ENCODE measurements at places on chromosomes 2 and 18.

DNA sequence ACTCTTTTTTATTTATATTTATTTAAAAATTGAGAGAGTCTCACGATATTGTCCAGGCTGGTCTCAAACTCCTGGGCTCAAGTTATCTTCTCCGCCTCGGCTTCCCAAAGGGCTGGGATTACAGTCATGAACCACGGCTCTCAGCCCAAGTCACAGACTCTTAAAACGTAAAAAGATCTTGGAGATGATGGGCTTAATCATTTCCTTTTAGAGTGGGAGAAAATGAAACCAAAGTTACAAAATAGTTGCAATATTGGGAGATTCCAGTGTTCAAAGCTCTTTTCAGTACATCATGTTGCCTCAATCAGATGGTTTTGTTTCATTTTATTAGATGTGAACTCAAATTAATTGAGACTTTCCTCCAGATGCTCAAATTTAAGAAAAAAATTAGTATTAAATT lies 151.4 kb upstream of the XPO1 start:
- DNase-seq, result no peak

- no peak for DNase-seq
Measured at GRCh38 chr18:61274416-61274960, 58.7 kb upstream of the CDH20 start.

GRCh38 chr2:100891906-100892642 lies 72.1 kb downstream of the NPAS2 start:
- no peak for DNase-seq

DNA sequence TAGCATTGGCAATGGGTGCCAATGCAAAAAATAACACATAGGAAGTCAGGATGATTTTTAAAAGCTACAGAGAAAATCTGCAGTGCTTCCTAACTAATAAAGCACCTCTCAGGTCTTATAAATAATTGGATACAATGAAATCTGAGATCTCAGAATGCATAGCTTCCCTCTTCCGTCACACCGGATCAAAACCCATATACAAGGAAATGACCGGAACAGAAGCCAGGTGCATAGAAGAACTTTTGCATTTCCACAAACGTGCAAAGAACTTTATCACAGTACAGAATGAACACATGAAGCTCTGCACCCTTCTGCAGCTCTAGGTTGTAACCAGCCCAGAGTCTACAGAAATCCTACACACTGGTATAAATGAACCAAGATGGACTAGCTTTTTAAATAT lies 145.4 kb downstream of the TCF4 start:
- DNase-seq, result no peak

Data from effector memory CD8-positive, alpha-beta T cell (primary cell).